ENCODE measurements at places on chromosomes 7 and 10.

DNA sequence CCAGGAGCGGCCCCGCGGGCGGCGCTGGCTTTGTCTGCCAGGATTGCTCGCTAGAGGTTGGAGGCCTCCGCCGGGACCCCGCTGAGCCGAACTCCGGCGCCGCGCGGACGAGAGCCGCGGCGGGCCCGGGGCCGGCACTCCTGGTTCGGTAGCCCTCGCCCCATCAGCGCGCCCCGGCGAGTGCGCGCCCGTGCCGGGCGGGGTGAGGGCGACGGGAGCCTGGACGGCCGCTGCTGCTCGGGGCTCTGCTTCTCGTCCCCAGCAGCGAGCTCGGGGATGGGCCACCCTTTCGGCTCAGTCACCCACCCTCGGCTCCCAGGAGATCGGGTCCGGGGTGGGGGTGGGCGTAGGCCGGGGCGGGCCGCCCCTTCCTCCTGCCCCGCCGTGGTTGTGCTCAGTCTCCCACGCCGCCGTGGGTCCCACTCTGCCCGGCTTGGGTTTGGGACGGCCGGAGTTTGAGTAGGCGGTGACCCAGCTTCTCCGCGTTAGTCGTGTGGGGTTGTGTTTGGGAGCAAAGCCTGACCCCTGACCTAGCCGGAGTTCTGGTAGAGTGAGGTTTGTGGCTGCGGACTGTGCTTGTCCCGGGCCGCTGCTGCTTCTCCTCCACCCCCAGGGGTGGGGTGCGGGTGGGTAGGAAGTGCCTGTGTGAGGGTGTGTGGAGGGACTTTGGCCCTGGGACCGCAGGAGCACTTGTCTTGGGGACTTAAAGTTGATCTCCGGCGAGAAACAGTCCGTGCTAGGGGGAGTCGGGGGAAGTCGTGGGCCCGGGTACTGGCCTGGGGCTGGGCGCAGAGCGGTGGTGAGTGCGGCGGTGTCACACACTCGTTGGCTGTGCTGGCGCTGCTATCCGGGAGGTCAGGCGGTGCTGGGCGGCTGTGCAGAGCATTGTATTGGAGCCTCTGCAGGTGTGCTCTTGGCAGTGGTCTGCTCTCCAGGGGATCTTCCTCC is 677 bp downstream of the TSPAN14 start:
- DNase-seq: no peak

DNA sequence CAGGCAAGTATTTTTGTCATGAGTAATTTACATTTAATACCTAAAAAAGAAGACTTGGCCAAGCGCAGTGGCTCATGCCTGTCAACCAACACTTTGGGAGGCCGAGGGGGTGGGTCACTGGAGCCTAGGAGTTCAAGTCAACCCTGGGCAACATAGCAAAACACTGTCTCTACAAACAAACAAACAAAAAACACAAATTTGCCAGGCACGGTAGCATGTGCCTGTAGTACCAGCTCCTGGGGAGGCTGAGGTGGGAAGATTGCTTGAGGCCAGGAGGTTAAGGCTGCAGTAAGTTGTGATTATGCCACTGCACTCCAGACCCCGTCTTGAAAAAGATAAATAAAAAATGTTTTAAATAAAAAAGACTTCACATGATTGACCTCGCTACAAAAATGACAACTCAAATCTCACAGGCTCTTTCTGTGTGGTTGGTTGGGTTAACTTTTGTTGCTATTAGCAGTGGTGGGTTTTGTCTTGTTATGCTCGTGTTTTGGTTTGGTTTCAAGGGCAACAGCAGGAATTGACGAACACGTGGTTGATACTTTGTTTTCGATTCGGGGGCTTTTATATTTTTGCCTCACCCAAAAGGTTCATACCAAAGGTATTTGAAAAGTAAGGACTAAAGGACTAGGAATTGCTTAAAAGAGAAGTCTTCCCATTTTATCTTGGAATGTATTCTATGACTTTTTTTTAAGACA is 227.2 kb upstream of the MKLN1 start:
- DNase-seq: no peak

- DNase-seq: no peak
Observed at GRCh38 chr7:41824284-41824683, 121.4 kb upstream of the INHBA start.

DNA sequence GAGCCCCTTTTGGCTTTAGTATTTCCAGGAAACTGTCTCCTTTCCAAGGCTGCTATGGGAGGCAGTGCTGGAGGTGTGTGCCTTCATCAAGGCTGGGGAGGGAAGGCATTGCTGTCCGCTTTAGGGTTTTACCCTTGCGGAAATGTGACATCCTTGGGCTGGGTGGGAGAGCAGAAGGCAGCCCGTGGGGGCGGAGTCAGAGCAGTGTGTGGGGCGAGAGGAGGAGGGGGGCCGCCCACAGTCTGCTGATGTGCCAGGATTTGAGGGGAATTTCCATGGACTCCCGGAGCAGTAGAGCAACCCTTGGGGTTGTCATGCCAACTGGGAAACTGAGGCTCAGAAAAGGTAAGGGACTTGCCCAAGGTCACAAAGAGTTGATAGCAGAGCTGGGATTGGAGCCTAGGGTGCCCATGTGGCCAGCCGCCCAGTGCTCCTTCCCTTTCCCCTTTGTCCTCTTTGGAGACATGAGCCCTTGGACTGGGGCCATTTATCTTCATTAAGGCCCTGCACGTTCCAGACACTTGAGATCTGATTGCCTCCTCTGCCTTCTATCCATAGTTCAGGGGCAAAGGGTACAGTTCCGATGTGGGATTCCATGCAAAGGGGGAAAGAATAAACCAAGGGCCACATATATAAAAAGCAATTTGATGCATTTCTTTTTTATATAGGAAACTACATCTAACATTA is 22.2 kb downstream of the TSPAN15 start:
- DNase-seq: no peak

DNA sequence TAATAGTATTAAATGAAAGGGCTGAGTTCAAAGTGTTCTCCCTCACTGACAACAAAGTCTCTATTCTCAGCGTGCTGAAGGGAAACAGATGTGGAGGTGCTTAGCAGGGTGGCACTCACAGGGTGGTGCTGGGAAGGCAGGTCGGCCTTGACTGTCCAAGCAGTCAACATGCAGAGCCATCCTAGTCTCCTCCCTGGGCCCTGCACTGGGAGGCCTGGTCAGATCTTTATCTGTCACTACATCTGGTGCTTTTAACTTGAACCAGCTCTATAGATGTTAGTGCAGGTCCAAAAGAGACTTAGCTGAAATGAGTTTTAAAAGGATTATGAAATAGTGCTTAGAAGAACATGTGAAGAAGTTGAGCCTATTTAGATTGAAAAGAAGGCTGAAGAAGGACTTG is 82.1 kb downstream of the AVL9 start:
- no peak for DNase-seq

DNA sequence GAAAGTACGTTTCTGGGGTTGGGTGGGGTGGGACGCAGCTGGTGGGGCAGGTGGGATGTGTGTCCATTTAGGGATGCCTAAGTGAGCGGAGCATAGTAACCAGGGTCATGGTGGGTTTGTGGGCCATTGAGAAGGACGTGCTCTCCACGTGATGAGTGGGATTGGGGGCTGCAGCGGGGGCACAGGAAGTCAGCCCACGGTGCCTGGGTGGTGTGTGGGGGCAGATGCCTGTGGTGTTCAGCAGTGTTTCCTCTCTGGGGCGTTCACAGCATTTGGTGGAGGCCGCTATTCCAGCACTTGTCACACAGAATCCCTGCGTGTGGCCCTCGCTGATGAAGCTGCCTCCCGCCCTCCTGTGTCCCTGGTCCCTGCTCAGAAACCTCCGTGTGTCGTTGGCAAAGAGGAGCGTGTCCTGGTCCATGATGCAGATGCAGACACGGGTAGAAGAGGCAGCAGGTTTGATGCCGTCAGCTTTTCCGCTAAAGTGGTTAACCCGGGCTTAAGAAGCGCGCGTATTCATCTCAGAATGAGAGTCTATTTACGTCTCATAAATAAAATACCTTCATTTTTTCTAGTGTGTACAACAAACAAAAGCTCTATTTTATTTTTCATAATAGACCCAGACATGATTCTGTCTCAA is 274.2 kb downstream of the ADARB2 start:
- DNase-seq: no peak

DNA sequence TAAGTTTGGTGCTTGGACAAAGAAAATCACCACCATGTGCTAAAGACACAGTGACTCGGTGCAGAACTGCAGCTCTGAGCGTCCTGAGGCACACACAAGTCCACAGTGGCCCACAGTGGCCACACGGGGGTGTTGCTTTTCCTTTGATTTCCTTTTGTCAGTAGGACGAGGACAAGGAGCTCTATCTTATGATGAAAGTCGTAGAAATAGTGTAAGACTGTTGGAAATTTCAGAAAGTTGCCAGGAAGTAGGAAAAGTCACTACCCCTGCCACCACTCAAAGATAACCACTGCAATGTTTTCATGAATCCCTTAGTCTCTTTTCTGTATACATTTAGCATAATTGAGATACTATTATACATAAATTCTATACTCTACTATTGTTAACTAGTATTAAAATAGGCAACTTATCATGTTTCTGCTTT is 146.0 kb downstream of the TNS3 start:
- peak; percentile 41 for DNase-seq

- DNase-seq: no peak
Observed at GRCh38 chr10:89750441-89750840, 49.1 kb downstream of the KIF20B start.

- no peak for DNase-seq
Observed at GRCh38 chr10:82814635-82815034, 939.6 kb downstream of the NRG3 start.

- DNase-seq: no peak
Observed at GRCh38 chr7:80960244-80960795, 41.5 kb upstream of the SEMA3C start.

DNA sequence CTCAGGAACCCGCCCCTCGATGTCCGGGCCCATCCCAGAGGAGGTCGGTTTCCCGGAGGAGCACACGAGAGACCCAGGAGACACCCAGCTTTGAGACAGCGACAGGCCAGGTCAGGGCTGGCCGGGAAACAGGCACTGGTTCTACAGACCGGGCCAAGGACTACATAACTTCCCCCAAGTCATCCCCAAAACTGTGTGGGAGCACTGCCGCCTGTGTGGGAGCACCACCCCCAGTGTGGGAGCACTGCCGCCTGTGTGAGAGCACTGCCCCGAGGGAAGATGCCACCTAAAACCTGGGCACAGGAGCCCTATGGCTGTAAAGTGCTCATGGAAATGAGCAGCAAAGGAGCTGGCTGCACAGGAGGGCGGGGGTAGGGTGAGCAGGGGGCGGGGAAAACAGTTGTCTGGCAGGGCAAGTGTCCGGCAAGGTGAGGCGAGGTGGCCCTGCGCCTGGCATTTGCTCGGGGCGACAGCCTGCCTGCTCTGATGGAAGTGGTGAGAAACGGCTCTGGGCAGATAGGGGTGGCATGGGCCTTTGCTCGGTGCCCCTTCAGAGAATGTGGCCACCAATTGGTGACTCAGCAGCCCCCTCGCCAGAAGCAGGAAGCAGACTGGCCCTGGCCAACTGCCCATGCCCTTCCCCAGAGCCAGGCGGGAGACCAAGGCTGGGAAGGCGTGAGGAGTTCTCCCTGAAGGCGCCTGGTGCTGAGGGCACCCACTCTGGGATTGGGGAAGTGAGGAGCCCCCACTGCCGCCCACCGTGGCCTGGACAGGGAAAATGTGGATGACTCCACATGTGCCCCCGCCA is 26.2 kb downstream of the PAPOLB start:
- DNase-seq: no peak

- DNase-seq: no peak
Observed at GRCh38 chr7:84705079-84705478, 481.8 kb downstream of the SEMA3D start.

GRCh38 chr10:36671607-36672006 is 453.8 kb upstream of the ANKRD30A start:
- no peak for DNase-seq

GRCh38 chr10:36801660-36802059 is 323.7 kb upstream of the ANKRD30A start:
- DNase-seq: no peak

DNA sequence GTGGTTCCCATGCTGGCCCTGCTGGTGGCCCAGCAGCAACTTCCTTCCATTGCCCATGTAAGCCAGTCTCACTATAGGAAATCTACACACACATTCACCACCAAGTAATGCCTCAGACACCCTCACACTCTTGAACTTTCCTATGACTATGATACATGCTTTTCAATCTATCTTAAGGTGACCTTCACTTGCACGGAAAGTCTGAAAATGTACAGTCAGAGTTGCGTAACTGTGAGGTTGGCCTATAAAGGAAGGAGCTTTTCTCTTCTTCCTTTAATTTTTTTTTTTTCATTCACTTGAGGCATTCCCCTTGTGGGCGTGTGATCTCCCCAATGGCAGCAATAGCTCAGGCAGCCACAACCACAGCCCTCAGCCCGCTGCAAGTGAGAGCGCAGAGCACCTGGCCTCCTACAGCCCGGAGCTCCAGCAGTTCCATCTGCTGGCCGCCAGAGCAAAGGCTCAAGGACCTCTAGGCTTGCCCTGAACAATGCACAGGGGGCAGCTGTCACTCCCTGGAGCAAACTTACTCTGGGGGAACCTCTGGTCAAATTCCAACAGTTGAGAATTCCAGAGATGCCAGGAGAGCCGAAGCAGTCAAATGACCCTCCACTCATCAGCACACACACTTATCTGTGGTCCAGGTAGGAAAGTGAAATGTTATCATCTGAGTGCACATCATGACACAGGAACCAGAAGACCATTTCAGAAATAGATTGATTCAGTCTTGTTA is 123.1 kb upstream of the ADO start:
- no peak for DNase-seq

DNA sequence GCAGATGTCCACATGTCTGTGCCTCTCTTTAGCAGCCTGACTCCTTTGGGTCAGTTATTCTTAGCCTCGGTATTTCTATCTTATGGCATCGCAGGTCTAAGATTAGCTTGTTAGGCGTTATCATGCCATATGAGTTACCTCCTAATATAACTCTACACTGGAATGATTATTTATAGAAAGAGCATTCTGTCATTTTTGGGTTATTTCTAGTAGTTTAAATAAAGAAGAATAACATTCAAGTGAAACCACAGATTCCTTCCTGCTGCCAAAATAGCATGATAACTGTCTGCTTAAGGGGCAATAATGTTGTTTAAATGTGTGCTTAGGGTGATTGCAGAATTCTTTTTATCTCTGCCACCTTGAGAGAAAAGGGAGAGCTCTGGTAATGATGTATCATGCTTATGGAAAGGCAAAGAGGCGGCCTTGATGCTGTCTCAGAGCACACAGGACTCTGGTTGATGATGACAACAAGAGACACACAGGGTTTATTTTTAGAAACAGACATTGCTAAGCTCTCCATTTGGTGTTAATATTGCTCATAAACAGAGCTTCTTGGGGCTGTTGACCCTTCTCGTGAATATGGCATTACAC is 10.4 kb downstream of the HDAC9 start:
- no peak for DNase-seq

GRCh38 chr7:83270407-83270806 is 107.7 kb upstream of the PCLO start:
- no peak for DNase-seq

- DNase-seq: no peak
Observed at GRCh38 chr10:30439931-30440330, 5.9 kb downstream of the MAP3K8 start.

GRCh38 chr7:48938539-48939295 is 14.4 kb downstream of the CDC14C start:
- DNase-seq: no peak
